ENCODE measurements at places on chromosomes 16 and 17.

GRCh38 chr17:9332132-9332494 is 243.5 kb downstream of the STX8 start:
- no peak for DNase-seq

- no peak for DNase-seq
Observed at GRCh38 chr17:35536664-35537171, 760 bp downstream of the SLFN12L start.

DNA sequence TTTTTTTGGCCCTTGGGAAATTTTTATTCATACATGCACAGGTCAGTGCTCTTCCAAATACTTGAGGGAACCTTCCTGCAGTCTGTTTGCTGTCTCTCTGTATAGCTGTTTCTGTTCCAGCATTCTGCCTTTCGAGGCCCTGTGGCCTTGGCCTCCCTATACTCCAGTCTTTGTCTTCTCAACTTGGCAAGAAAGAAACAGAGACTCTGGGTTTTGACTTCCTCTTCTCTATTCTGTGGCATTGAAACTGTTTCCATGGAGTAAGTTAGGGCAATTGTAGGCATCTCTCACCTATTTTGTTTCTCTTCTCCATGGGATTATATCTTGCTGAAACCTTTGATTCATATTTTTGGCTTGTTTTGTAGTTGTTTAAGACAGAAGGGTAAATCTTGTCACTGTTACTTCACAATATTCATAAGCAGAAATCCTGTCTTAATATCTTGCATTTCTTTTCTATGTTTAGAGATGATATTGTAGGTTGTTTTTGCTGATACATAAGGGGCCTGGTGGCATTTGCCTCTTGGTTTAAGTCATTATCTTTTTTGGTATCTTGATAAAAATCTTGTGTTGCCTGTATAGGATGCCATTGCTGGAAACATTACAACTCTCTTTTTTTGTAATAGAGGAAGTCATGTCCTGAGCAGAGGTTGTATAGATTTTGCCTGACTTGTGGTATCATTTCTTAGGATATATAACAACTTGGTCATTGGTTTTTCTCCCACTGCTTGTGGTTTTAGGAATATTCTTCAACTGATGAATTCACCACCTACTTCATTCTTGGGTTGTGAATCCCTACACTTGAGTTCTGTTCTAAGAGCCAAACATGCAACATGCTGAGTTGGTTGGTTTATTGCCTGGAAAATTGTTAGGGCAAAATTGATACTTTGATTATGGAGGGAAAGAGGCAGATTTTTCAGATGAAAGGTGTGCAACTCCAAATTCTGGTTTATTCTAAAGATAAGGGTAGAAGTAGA is 168.6 kb downstream of the FTO start:
- no peak for DNase-seq

- DNase-seq: no peak
Observed at GRCh38 chr16:4315186-4316107, at the start of gene GLIS2. Gene GLIS2, plus strand, starts transcription at chr16:4316067. Its CDS starts 16,214 bp downstream, at chr16:4332281.

GRCh38 chr17:50618300-50618699 is 16.4 kb upstream of the ABCC3 start:
- no peak for DNase-seq

GRCh38 chr16:30085247-30085646 is 6.5 kb downstream of the TBX6 start:
- DNase-seq: no peak

- DNase-seq: no peak
Observed at GRCh38 chr16:72937916-72938794, 109.8 kb downstream of the ZFHX3 start.

DNA sequence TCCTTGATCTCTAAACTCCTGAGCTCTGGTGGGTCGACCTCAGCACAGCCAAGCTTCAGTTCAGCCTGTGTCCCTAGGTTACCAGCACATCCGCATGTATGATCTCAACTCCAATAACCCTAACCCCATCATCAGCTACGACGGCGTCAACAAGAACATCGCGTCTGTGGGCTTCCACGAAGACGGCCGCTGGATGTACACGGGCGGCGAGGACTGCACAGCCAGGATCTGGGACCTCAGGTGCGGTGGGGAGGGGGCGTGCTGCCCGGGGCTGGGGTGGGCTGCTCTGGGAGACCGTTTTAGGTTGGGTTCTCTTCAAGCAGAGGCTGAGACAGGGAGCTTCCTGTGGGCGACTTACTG is 1.1 kb downstream of the MLST8 start:
- no peak for DNase-seq

DNA sequence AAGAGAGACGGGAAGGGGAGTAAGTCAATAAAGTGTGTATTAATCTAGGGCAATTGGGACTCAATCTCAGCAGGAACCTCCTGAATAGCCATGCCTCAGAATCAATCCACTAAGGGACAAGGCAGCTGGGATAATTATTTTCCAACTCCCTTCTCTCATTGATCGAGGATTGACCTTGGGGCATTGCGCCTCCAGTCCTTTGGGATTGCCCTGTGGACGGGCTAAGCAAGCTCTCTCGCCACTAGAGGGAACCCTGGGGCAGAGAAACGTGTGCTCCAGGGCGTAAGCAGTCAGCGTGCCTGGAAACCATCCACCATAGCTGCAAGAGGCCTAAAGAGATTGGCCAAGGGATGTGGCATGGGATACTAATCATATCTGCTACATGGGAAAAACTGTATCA is 53.9 kb upstream of the ERCC4 start:
- DNase-seq: peak; percentile 16

GRCh38 chr17:79799538-79800324 is 2.9 kb upstream of the CBX8 start:
- DNase-seq: no peak
